ENCODE measurements at places on chromosomes 4 and X.

DNA sequence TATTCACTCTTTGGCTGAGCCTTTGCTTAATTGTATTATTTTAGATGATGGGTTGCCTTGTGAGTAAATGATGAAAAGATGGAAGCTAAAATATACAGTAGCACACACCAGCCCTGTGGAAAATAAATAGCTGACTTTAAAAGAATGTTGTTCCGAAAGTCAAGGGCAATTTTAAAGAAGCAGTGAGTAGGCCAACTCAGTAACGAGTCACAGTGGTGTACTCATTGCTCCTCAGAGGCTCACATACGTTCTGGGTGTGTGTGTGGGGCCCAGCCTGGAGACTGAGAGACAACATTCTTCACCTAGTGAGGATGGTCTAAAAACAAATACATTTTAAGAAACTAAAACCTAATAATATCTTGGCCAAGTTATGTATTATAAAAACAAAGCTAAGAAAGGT is 640.3 kb downstream of the TRIML1 start:
- DNase-seq: no peak

GRCh38 chr4:84680956-84681355 is 98.0 kb downstream of the CDS1 start:
- no peak for DNase-seq

DNA sequence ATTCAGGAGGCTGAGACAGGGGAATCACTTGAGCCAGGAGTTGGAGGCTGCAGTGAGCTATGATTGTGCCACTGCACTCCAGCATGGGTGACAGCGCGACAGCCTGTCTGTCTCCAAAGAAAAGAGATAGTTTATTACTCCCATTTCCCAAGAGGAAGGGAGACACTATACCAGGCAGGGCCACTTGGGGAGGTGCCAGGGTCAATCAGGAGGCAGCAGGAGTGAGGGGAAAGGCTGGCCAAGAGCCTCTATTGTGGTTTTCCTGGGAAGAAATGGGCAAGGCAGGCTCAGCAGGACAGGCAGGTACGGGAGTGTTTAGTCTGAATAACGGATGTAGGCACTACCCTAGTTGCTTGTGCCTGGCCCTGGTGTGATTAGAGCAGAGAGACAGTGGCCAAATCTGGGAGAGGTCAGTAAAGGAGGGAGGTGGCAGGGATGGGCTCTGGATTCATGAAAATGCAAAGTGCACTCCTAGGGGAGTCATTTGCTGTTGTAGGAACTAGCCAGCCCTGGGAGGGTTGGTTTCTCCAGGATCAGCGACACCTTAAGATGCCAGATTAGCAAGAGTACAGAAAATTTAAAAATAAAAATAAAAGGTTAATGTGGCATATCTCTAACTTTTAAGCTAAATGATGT is 20.2 kb upstream of the CDKN2AIP start:
- no peak for DNase-seq

- no peak for DNase-seq
Observed at GRCh38 chr4:40548256-40548655, 81.4 kb downstream of the RBM47 start.

DNA sequence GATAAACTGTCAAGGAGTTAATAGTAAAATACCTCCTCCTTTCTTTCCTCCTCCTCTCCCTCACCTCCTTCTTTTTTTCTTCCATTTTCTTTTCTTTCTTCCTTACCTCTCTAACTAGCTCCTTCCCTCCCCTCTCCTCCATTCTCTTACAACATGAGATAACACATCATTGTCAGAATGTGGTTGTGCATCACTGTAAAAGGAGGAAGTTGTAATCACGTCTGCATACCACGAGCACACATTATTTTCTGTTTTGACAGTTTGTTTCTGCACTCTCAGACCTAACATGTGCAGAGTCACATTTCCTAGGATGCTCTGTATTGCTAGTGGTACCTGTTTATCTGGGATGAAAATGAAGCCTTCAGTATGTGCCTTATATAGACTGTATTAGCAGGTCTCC is 9.1 kb downstream of the SLIT2 start:
- DNase-seq: no peak

GRCh38 chrX:31092476-31092875 is 20.6 kb upstream of the FTHL17 start:
- no peak for DNase-seq

DNA sequence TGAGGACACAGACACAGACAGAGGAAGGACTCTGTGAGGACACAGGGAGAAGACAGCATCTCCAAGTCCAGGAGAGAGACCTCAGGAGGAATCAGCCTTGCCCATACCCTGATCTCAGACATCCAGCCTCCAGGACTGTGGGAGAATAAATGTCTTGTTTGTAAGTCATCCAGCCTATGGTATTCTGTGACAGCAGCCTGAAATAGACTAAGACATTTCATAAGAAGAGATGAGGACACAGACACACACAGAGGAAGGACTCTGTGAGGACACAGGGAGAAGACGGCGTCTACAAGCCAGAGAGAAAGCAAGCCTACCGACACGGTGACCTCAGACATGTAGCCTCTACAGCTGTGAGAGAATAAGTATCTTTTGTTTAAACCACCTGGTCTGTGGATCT is 112.1 kb downstream of the DHRSX start:
- DNase-seq: no peak

DNA sequence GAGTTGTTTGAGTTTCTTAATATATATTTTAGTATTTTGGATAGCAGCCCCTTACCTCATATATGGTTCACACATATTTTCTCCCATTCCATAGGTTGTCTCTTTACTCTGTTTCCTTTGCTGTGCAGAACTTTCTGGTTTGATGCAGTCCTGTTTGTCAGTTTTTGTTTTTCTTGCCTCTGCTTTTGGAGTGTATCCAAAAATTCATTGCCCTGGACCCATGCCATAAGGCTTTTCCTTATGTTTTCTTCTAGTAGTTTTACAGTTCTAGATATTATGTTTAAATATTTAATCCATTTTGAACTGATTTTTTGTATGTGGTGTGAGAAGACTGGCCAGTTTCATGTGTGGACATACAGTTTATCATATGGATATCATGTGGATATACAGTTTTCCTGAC is 58.5 kb upstream of the NUDT6 start:
- no peak for DNase-seq

GRCh38 chr4:2886161-2886560 is 42.5 kb downstream of the ADD1 start:
- DNase-seq: no peak

DNA sequence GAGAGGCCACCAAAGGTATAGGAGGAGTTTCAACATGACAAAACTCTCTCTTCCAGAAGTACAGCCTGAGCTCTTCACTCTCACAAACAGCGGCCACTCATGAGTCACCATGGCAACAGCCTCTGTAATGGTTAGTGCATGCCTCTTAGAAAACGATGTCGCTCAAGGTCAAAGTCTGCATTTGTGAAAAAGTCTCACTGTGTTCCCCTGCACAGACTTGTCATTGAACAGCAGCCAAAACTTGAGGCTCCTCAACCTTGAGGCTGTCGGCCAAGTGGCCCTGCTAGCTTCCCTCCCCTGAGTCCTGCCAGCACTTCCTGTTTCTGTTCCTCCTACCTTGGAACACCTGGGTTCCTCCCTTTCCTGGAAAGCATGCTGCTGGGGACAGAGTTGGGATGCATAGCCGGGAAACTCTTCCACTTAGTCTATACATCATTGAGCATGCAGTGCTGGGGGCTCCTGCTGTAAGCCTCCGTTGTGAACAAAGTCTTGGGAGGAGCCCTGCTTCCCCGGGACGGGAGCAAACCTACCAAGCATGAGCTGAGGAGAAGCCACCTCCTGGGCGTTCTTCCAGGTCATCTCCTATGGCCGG is 66.6 kb downstream of the ING2 start:
- peak; percentile 36 for DNase-seq

GRCh38 chr4:146112389-146112788 is 63.1 kb upstream of the LSM6 start:
- DNase-seq: no peak

DNA sequence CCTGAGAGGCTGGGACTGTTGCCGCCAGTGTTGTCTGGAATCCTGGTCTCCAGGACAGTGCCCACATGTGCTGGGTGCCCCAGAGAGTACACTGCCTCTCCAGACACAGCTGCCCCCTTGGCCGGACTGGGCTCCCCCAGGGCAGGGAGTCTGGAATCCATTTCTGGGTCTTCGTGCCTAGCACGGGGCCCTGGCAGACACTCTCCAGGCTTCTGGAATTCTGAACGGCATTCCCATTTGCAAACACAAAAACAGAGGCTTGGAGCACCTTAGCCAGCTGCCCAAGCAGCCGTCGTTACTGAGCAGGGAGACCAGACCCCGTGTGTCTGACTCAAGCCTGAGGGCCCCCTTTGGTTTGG is 20.8 kb downstream of the HMX1 start:
- DNase-seq: no peak

- peak; percentile 30 for DNase-seq
Observed at GRCh38 chr4:154743683-154744340, at the start of gene LRAT. Gene LRAT, plus strand, starts transcription at chr4:154744000. Its CDS starts 327 bp downstream, at chr4:154744327.

GRCh38 chr4:26192899-26193869 is 127.6 kb upstream of the RBPJ start:
- no peak for DNase-seq

- peak; percentile 53 for DNase-seq
Observed at GRCh38 chr4:133151691-133152329, 2.7 kb downstream of the PCDH10 start.
